Left ventricle myocardium superior (tissue), 1 donor: ENCODE measurements at places on chromosomes 2 and 18. TPM values are rescaled to one million over a fixed set of nuclear protein-coding genes. Genes with fewer than 3 reads are reported as not detected.

Gene XDH
- not detected for total RNA-seq

Gene IL1F10
- total RNA-seq: not detected

Gene AGFG1
- 55.2 TPM for total RNA-seq

Gene EFR3B
- total RNA-seq: 4.2 TPM

Gene MAP3K19
- total RNA-seq: not detected

DNA sequence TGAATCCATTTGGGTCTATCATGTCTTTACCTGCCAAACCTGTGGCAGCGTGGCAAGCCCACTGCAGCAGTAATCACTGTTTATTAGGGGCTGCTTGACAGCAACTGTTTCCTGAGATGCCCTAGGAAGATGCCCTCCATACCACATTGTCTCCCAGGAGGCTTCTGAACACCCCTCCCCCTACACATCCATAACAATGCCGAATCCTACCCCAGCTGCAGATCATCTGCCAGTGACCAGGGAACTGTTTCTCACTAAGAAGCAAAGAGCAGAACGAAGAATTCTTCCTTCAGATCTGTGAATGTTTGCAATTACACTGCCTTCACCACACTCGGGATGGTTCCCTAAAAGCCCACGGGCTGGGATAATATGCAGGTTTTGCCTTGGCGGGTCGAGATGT lies 127.8 kb downstream of the VIT start:
- no peak for DNase-seq

- DNase-seq: no peak
Observed at GRCh38 chr18:59897321-59897954, 2.4 kb upstream of the PMAIP1 start.

DNA sequence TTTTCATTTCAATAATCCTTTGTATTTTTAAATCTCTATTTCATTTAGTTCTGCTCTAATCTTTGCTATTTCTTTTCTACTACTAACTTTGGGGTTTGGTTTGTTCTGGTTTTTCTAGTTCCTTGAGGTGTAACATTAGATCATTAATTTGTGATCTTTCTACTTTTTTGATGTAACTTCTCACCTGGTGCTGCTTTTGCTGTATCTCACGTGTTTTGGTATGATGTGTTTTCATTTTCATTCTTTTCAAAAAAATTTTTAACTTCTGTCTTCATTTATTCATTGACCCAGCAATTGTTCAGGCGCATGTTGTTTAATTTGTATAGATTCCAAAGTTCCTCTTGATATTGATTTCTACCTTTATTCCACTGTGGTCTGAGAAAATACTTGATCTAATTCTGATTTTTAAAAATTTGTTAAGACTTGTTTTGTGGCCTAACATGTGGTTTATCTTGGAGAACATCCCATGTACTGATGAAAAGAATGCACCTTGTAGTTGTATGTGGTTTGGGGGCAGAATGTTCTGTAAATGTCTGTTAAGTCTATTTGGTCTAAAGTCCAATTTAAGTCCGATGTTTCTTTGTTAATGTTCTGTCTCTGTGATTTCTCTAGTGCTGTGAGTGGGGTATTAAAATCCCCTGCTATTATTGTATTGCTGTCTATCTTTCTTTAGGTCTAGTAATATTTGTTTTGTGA lies 17.3 kb upstream of the MALT1 start:
- no peak for DNase-seq

DNA sequence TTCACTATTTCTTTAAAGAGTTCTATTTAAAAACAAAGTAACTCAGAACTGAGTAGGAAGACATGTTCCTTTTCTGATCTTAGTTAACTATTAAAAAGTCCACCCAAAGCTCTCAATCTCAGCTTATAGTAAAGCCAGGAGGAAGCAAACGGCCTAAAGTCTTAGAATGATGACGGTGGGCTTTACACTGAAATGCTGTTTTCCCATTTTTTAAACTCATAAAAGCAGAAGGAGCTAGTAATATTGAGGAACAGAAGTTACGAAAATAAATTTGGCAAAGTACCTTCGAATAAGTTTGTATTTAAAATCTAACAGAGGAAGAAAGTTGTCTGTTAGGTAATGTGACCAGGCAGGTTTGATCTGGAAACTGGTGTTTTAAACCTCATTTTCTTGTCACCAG lies 111.1 kb downstream of the ZNF532 start:
- no peak for DNase-seq

DNA sequence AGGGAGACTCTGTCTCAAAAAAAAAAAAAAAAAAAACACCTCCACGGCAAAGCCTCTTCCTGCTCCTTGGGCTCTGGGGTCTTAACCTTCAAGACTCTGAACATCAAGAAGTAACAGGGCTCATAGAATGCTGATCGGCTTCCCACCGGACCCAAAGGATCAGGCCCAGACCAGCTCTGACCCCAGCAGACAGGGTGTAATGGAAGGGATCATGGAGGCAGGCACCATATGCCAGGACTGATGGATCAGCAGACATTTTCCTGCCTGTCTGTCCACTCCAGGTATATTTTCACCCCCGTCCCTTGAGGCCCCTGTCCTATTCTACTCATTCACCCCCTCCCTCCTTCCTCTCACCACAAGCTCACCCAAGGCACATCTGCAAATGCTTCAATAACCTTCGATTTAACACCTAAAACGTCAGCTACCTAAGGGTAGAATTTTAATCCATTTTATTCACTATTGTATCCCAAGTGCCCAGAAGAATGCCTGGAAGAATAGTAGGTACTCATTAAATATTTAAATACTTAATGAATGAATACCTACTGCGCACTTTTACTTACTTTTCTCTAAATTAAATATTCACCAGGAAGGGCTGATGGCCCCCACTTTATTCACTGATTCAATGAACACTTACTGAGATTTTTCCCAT lies 4.6 kb upstream of the SPEG start:
- no peak for DNase-seq

DNA sequence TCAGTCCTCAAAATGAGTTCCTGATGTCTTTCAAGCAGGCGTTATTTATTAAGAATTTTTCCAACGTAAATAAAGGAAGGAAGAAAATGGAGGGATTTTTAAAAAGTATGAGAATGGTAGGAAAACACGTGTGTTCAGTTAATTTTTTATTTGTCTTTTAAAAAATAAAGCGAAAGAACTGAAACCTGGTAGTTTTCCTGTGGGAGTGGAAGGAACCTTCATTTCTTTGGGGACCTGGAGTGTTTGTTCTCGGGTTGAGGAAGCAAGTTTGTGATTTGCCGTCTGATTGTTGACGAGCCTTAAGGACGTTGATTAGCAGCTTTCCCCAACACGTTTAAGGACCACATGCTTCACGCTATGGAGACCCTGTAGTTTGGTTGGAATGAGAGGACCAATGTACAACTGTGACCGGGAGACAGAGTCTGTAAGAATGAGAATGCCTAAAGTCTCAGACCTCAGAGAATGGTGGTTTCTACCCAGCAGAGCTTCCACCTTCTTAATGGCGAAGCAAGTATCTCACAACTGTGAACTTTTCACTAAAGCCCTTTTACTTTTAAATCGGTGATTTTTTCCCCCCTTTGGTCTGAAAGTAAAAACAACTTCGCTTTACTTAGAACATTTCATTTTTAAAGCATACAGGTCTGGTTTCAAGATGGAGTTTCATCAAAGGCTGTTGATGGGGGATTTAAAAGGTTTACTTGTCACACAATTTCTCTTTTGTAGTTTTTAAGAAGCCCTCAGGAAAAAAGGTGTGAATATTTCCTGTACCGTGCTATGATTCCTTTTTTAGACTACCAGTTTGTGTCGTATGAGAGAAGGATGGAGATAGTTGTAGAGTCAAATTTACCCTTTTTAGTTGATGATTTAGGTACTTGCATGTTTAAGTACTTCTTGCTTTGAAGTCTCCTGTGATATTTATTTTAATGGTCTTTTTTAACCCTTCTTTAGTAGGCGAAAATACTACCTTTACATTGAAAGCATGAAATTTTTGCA lies 1.4 kb downstream of the TTC39C start:
- no peak for DNase-seq

DNA sequence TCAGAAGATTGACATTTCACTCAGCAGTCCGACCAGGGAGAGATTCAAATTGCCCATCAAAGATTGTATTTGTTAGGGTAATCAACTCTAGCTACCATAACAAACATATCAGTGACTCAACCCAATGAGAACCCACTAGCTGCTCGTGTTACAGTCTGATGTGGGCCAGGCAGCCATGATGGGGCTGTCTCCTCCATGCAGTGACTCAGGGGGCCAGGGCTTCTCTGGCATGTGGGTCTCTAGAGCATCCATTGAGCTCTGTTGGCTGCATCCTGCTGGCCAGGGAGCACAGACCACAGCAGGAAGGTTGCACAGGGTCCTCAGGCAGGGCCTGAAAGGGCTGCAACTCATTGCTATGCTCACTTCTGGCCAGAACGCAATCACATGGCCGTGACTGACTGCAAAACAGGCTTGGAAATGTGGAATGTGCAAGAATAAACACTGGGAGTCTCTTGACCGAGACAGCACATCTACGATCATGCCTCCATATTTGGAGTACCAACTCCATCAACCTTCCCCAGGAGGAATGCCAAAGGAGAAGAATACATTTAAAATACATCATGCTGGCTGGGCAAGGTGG lies 216.8 kb downstream of the EIPR1 start:
- no peak for DNase-seq

GRCh38 chr2:176084611-176085119 lies 903 bp upstream of the EVX2 start:
- DNase-seq: no peak

- DNase-seq: no peak
Observed at GRCh38 chr2:149226790-149227189, 103.6 kb upstream of the LYPD6 start.

DNA sequence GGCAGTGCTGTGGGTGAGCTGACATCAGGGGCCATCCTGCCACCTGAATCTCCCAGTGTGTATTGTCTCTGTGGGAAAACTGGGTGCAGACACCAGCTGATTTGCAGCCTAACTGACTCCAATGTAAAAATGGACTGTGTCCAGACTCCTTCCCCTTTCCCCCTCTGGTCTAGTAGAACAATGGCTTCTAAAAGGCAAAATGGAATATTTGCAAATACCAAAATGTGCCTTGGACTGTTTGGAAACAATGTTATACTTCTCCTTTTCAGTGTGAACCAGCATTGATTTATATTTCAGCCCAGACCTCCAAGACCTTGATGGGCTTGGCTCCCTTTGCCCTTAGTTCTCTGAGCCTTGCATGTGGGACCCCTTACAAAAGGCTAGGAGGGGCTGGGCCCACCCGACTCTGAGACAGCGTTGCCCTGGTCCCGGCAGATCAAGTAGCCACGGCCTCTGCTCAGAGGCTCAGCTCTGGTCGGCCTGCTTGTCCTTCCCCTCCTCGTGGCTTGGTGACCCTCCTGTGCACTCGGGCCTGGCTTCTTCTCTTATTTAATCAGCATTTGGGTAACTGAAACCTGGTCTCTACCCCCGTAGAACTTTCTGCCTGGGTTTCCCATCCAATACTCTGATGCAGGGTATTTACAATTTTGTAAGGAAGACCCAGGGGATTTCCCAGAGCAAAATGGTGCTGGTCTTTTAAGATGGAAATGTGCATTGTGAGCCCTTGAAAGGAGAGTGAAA lies 18.0 kb upstream of the ACKR3 start:
- DNase-seq: no peak

DNA sequence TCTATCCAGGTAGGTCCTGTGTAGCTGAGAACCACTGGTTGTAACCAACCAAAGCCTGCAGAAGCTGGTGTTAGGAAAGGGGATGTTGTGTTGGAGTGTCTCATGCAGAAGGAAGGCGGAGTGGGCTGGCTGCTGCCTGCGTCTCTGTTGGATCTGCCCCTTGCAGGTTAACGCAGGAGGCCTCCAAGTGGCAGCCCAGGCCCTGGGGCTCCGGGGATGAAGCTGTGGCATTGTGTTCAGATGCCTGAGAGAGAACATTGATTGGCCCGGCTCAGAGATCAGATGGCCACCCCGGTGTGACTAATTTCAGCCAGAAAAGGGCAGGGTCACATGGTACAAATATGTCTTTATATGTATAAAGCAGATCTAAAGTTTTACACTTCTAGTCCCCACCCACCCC lies 216.0 kb downstream of the GLI2 start:
- no peak for DNase-seq
